ENCODE measurements at places on chromosomes 1 and 21. TPM values are rescaled to one million over a fixed set of nuclear protein-coding genes. Genes with fewer than 3 reads are reported as not detected.

Gene IQGAP3
- total RNA-seq, result 13.6 TPM

Gene PTGFR
- not detected for total RNA-seq

Gene OTUD7B
- 11.9 TPM for total RNA-seq

Gene HENMT1
- total RNA-seq, result 6.0 TPM

Gene RNU1-2
- not detected for total RNA-seq

Gene C2CD2
- 11.0 TPM for total RNA-seq

Gene CXADR
- 6.3 TPM for total RNA-seq

Gene CELA3B
- total RNA-seq, result not detected

Gene CYP4Z1
- not detected for total RNA-seq

Gene ALPL
- 0.33 TPM for total RNA-seq

Gene MIXL1
- 0.24 TPM for total RNA-seq

Gene APOBEC4
- not detected for total RNA-seq

Gene SPAG17
- total RNA-seq, result not detected

Gene RGSL1
- total RNA-seq, result not detected

Gene PTPRF
- 102 TPM for total RNA-seq

Gene DNAJC28
- 0.10 TPM for total RNA-seq

Gene CLIC4
- total RNA-seq, result 35.1 TPM

Gene SIM2
- 10.6 TPM for total RNA-seq

Gene CCDC190
- not detected for total RNA-seq

Gene KLHDC8A
- 0.79 TPM for total RNA-seq

Gene C21orf91
- total RNA-seq, result 2.4 TPM

Gene UTP11
- 78.4 TPM for total RNA-seq

Gene MYOG
- total RNA-seq, result not detected
